T-helper 2 cell treated with Interferon-gamma antibody and Interleukin-4, amounts not matched to agents 100 ng/mL and 5 ng/mL, for 36 hours (primary cell): ENCODE measurements at places on chromosomes 11 and 22. TPM values are rescaled to one million over a fixed set of nuclear protein-coding genes. Genes with fewer than 3 reads are reported as not detected.

The SHANK3 gene
- total RNA-seq: 0.02 and 0.05 TPM in 2 replicates

The KDM4D gene
- total RNA-seq: 0.39 and 0.45 TPM in 2 replicates

The LRRC32 gene
- 10.8 and 11.4 TPM in 2 replicates for total RNA-seq

The GALNT18 gene
- total RNA-seq: 1.2 and 1.3 TPM in 2 replicates

The SESN3 gene
- 26.4 and 28.0 TPM in 2 replicates for total RNA-seq

The MRGPRE gene
- not detected in 2 replicates for total RNA-seq

The NOX4 gene
- not detected in 2 replicates for total RNA-seq

The POGLUT3 gene
- total RNA-seq: 15.5 and 16.4 TPM in 2 replicates

The CCDC116 gene
- total RNA-seq: 0.23 and 0.66 TPM in 2 replicates

The MUC2 gene
- total RNA-seq: not detected in 2 replicates

The RTN4RL2 gene
- total RNA-seq: 0.20 TPM in 2 replicates

The IL17REL gene
- not detected in 2 replicates for total RNA-seq

The GDPD4 gene
- not detected in 2 replicates for total RNA-seq

The UPK3A gene
- not detected in 2 replicates for total RNA-seq

The PARVG gene
- 164 and 168 TPM in 2 replicates for total RNA-seq

The THY1 gene
- 10.3 and 11.3 TPM in 2 replicates for total RNA-seq

The NNMT gene
- total RNA-seq: not detected in 2 replicates

The SLC22A9 gene
- total RNA-seq: not detected in 2 replicates

The FREY1 gene
- 2.4 and 4.4 TPM in 2 replicates for total RNA-seq

The OR51B4 gene
- total RNA-seq: not detected in 2 replicates

The TMEM126A gene
- total RNA-seq: 37.9 and 41.5 TPM in 2 replicates

The MPZL2 gene
- 3.8 and 5.2 TPM in 2 replicates for total RNA-seq

The OR5AK2 gene
- not detected in 2 replicates for total RNA-seq

The OR4X2 gene
- total RNA-seq: not detected in 2 replicates

The OR52L1 gene
- not detected in 2 replicates for total RNA-seq

The PRR33 gene
- not detected in 2 replicates for total RNA-seq
